ENCODE measurements at places on chromosomes 5 and 9.

DNA sequence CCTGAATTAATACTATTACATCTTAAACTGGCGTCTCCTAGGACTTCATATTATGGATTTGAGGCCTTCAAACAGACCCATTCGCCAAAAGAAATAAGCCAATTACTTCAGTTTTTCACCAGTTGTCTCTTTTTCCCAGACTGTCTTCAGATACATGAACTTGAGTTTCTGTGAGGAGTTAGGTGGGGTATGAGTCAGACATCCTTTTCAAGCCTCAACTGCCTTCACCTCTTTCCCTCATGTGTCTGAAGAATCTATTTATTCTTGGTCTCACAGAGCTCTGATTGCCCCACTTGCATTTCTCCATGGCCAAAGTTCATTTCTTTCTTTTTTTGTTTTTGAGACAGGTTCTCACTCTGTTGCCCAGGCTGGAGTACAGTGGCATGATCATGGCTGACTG is 12.5 kb downstream of the WNT8A start:
- no peak for DNase-seq

DNA sequence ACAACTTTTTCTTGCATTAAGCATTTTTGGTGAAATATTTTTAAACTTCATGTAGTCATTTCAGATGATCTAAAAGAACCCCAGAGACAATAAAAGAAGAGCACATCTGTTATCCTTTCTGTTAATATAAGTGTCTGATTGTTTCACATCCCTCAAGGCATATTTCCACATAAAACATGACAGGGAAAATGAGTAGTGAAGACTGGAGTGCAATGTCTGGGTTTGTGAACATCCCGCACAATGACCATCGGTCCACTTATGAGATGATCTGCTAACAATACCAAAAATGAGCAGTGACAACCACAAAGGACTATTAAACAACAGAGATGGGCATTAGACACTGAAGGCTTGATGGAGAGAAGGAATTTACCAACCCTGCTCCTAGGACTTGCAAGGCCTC is 209.1 kb downstream of the NR2F1-AS1 start:
- no peak for DNase-seq

GRCh38 chr9:15433661-15434060 is 11.0 kb downstream of the SNAPC3 start:
- peak; percentile 42 for DNase-seq

DNA sequence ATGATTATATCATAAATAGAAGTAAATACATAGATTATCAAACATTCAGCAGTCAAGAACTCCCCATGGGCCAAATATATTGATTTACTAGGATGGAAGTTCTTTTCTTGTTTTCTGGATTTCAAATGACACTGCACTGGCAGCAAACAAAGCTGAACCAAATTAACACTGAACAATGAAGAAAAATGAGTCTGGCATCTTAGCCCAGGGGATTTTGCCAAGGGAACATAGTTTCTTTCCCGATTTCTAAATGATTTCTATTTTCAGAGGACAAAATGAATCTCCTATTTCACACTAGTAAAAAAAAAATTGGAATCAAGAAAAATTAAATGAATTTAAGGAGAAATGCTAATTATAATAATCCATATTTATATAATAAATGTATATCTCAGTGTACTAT is 116.9 kb upstream of the FAM174A start:
- DNase-seq = no peak

DNA sequence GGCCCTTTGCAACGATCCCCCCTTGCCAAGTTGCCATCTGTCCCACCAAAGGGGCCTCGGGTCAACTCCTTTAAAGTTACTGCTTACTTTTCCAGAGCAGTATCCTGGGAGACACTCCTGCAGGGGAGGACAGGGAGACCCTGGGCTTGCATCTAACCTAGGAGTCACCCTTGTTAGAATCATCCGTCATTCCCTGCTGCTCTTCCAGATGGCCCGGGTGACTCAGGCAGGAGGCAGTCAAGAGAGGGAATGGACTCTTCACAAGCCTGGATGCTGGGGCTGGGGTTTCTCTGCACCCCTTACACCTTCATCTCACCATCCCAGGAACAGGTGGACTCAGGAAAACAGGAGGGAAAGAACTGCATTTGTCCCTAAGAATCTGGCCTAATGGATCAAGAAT is 175.6 kb downstream of the GABBR2 start:
- DNase-seq = no peak

- DNase-seq = no peak
Measured at GRCh38 chr5:1414311-1415058, 30.8 kb downstream of the SLC6A3 start.

DNA sequence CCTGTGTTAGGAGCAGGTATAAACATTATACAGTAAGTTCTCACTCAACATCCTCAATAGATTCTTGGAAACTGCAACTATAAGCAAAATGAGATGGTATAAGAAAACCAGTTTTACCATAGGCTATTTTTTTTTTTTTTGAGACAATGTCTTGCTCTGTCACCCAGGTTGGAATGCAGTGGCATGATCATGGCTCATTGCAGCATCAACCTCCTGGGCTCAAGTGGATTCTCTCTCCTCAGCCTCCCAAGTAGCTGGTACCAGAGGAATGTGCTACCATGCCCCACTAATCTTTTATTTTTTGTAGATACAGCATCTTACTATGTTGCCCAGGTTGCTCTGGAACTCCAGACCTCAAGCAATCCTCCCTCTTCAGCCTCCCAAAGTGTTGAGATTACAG is 50.1 kb upstream of the ADRB2 start:
- no peak for DNase-seq

DNA sequence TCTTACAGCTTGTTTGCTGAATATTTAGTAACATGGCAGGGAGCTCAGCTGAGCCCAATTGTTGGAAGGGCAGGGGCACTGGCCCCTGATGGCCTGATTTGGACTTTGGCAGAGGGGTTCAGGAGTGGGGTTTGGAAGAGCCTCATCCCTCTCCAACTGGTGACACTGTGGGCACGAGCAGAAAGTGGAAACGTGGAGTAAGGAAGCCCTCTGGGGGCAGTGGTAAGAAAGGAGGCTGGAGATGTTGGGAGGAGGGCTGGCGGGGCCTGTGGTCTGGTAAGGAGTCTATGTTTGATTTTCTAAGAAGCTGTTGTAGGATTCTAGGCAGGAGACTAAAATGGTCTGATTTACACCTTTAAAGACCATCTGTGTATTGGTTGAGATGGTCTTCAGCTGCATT is 208.9 kb downstream of the HSPA4 start:
- DNase-seq = no peak

GRCh38 chr9:100584951-100585350 is 7.1 kb downstream of the CAVIN4 start:
- DNase-seq = no peak

GRCh38 chr5:94702729-94703128 is 84.3 kb downstream of the SLF1 start:
- DNase-seq = peak; percentile 89

- no peak for DNase-seq
Measured at GRCh38 chr5:157748760-157749461, 5.4 kb downstream of the LSM11 start.

DNA sequence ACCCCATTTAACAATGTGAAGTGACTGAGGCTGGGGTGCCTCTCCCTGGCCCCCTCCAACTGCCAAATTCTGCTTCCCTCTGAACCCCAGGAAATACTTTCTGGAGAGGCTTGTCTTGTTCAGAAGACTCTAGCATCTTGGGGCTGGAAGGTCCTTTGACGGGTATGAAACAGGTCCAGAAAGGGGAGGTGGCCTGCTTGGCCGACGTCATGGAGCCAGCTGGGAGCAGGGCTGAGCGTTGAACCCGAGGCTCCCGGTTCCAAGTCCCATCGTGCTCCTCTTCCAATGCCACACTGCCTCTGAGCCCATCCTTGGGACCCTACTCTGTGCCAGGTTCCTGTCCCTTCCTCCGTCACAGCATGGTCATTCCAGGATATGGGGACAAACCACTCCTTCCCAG is 46.9 kb downstream of the NDST1 start:
- no peak for DNase-seq

DNA sequence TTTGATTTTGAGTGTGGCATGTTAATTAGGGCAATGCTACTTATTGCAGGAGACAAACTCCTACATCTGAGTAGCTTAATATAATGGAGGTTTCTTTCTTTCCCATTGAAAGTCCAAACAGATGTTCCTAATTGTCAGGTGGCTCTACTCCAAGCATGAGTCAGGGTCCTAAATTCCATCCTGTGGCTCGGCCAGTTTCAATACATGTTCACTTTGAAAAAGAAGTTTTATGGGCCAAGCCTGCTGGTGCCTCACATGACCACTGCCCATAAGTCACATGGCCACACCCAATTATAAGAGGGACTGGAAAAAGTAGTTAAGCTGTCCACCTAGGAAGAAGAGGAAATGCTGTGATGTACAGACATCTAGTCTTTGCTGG is 170.4 kb downstream of the ARRDC3 start:
- DNase-seq = no peak
